ENCODE measurements at places on chromosomes 7 and 10. TPM values are rescaled to one million over a fixed set of nuclear protein-coding genes. Genes with fewer than 3 reads are reported as not detected.

SLC26A3 gene
- total RNA-seq, result 0.36 TPM

CYP26C1 gene
- 1.1 TPM for total RNA-seq

EPO gene
- not detected for total RNA-seq

PODXL gene
- total RNA-seq, result 32.3 TPM

PON1 gene
- not detected for total RNA-seq

CPSF4 gene
- 57.0 TPM for total RNA-seq

TNS3 gene
- total RNA-seq, result 533 TPM

SEMA3E gene
- 7.3 TPM for total RNA-seq

FXYD4 gene
- not detected for total RNA-seq

GSTO1 gene
- total RNA-seq, result 134 TPM

DNMBP gene
- total RNA-seq, result 39.3 TPM

NCF1 gene
- not detected for total RNA-seq

CPEB3 gene
- 2.4 TPM for total RNA-seq

GPR15LG gene
- total RNA-seq, result 0.41 TPM

NCAPG2 gene
- total RNA-seq, result 81.4 TPM

SLC18A2 gene
- total RNA-seq, result not detected

GTF2IRD1 gene
- 54.0 TPM for total RNA-seq

C10orf143 gene
- total RNA-seq, result 1.0 TPM

CCDC7 gene
- total RNA-seq, result 6.0 TPM

AGBL3 gene
- total RNA-seq, result 2.5 TPM

OR6V1 gene
- not detected for total RNA-seq

HKDC1 gene
- total RNA-seq, result 1.1 TPM

ZNF239 gene
- total RNA-seq, result 18.5 TPM

TMEM140 gene
- 3.2 TPM for total RNA-seq

FAM131B gene
- total RNA-seq, result 1.5 TPM

CH25H gene
- 0.10 TPM for total RNA-seq

DGKI gene
- total RNA-seq, result not detected

MSS51 gene
- total RNA-seq, result 2.3 TPM

PGAM2 gene
- 1.3 TPM for total RNA-seq

FIGNL1 gene
- 28.0 TPM for total RNA-seq

VWA2 gene
- total RNA-seq, result 0.77 TPM

PLAC9 gene
- total RNA-seq, result not detected

AS3MT gene
- total RNA-seq, result 4.0 TPM
